ENCODE measurements at places on chromosomes 12 and 14.
A peak's percentile ranks its signal among the peaks of the same experiment; 100 is the strongest.

GRCh38 chr14:77273796-77274195, 2.8 kb upstream of the NGB start:
- DNase-seq: no peak

- no peak for DNase-seq
Observed at GRCh38 chr12:107900588-107900987, 126.1 kb downstream of the ASCL4 start.

- no peak for DNase-seq
Observed at GRCh38 chr14:95562892-95563685, 28.2 kb downstream of the GLRX5 start.

DNA sequence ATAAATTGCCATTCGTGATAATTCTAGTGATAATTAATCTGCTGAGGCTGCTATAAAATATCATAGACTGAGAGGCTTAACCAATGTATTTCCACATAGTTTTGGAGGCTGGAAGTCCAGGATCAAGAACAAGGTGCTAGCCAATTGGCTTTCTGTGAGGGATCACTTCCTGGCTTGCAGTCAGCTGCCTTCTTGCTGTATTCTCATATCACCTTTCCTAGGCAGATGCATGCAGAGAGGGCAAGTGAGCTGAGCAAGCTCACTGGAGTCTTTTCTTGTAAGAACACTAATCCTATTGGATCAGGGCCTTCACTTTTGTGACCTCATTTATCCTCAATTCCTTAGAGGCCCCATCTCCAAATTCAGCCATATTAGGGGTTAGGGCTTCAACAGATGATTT, 640.7 kb downstream of the DIO2 start:
- DNase-seq: no peak

- peak; percentile 64 for DNase-seq
Observed at GRCh38 chr12:105204916-105205315, 31.1 kb downstream of the APPL2 start.

- peak; percentile 50 for DNase-seq
Observed at GRCh38 chr12:92516277-92516600, 186.6 kb upstream of the PLEKHG7 start.
